Upper lobe of left lung (tissue), 6 donors: ENCODE measurements at places on chromosomes 1 and 21. TPM values are rescaled to one million over a fixed set of nuclear protein-coding genes. Genes with fewer than 3 reads are reported as not detected.

- no peak overlapping the region for H3K27ac ChIP-seq
- no peaks in the 10 kb centered on the region for H3K4me1 ChIP-seq
- H3K36me3 ChIP-seq, result no peaks in the 10 kb centered on the region
- peak; percentile 17 for DNase-seq
- no peak overlapping the region for H3K4me3 ChIP-seq
Measured at GRCh38 chr1:160550572-160551034, 27.5 kb upstream of the SLAMF6 start.

The MYOC gene
- 1.2 TPM for total RNA-seq

GRCh38 chr1:221509575-221510355 is 232.1 kb downstream of the DUSP10 start:
- no peaks in the 10 kb centered on the region for H3K27me3 ChIP-seq
- DNase-seq, result no peak
- no peaks in the 10 kb centered on the region for H3K36me3 ChIP-seq
- no peak overlapping the region for H3K27ac ChIP-seq

The MPZ gene
- total RNA-seq, result 6.9 TPM

The PRAMEF12 gene
- total RNA-seq, result not detected

- no peak overlapping the region for H3K27ac ChIP-seq
- H3K4me3 ChIP-seq, result no peak overlapping the region
- no peaks in the 10 kb centered on the region for H3K4me1 ChIP-seq
- H3K36me3 ChIP-seq, result no peaks in the 10 kb centered on the region
- no peak for DNase-seq
Measured at GRCh38 chr21:38384238-38384560, 114.1 kb downstream of the ERG start.

DNA sequence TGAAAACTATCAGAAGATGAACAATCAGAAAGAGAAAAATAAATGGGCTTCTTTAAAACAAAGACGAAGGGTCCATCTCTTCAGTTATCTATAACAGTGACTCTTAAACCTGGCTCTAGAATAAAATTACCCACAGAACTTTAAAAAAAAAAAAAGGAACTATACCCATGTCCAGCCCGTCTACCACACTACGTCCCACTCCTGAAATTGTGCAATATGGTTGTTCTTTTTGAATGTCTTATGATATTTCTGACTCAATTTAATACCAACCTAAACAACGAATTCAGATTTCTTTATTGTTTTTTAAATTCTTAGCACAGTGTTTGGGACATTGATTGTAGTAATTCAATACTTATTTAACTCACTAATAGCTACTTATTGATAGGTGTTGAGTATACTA is 246.3 kb downstream of the DPYD start:
- H3K36me3 ChIP-seq, result peaks cover 18% of the 10 kb centered on the region
- H3K27me3 ChIP-seq, result no peaks in the 10 kb centered on the region
- H3K4me3 ChIP-seq, result no peak overlapping the region
- no peak for DNase-seq
- no peak overlapping the region for H3K27ac ChIP-seq

The EPHX1 gene
- total RNA-seq, result 82.8 TPM

DNA sequence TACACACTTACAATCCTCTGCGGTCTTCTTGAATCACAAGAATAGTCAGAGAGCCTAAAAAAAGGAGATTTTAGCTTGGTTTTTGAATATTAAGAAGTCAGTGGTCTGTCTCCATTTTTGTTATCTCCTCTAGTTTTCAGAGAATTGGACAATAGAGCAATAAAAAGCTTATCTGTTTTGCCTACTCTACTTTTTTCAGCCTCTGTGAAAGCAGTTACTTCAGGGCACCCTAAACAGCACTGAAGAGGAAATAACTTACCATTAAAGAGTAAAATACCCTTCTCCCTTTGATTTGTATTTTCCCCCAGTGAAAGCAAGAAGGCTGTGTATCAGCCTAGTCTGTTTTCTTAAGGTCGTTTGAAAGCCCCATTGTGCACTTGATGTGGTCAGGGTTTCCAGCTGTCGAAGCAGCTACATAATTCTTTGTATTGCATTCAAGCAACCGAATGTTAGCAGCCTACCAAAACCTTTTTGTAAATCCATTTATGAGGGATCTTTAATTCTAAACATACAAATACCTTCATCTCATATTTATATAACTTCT is 1.0 kb downstream of the NTMT2 start:
- no peaks in the 10 kb centered on the region for H3K27me3 ChIP-seq
- no peak overlapping the region for H3K4me3 ChIP-seq
- DNase-seq, result no peak
- no peak overlapping the region for H3K27ac ChIP-seq
- no peaks in the 10 kb centered on the region for H3K36me3 ChIP-seq
- no peaks in the 10 kb centered on the region for H3K4me1 ChIP-seq

The LYPD8 gene
- not detected for total RNA-seq

DNA sequence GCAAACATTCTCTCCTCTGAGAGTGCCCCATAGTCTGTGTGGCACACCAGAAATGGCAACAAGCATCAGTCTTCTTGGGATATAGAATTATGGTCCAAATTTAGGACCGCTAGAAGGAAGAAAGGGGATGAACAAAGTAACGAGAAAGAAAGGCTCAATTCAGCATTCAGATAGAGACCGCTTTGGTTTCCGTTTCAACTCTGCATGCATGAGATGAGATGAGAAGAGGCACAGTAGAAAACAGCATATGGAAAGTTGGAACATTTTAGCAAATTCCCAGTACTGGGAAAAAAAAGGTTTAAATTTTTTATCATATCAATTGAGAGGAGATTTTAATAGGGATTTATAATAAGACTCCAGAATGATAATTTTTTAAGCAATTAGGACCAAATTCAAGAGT is 595.5 kb upstream of the CHRM3 start:
- no peaks in the 10 kb centered on the region for H3K36me3 ChIP-seq
- no peak overlapping the region for H3K27ac ChIP-seq
- no peaks in the 10 kb centered on the region for H3K27me3 ChIP-seq
- H3K4me1 ChIP-seq, result no peaks in the 10 kb centered on the region

The MYBPH gene
- total RNA-seq, result 0.39 TPM

DNA sequence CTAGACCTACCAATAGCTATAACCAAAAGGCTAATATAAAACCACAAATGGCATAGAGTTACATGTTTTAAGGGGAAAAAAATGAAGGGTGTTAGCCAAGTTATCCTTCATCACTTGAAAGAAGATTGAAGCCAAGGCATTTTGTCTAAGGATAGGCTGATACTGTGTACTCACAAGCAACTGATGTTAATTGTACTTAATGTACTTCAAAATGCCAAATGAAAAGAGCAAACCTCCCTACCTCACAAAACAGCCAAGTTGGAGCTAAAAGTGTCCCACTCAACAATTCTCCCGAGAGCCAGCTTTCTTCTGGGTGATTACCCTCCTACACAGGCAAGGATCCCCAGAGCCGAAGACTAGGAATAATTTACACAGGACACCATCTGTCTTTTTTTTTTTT is 4.4 kb upstream of the IGSF3 start:
- H3K36me3 ChIP-seq, result no peaks in the 10 kb centered on the region
- H3K27me3 ChIP-seq, result no peaks in the 10 kb centered on the region
- no peak for DNase-seq
- no peak overlapping the region for H3K4me3 ChIP-seq
- H3K27ac ChIP-seq, result no peak overlapping the region

- H3K4me3 ChIP-seq, result peak overlapping the region; percentile 37
- no peaks in the 10 kb centered on the region for H3K27me3 ChIP-seq
- H3K4me1 ChIP-seq, result no peaks in the 10 kb centered on the region
- H3K27ac ChIP-seq, result peak overlapping the region; percentile 78
Measured at GRCh38 chr21:16194095-16194787, 464.5 kb downstream of the USP25 start.

DNA sequence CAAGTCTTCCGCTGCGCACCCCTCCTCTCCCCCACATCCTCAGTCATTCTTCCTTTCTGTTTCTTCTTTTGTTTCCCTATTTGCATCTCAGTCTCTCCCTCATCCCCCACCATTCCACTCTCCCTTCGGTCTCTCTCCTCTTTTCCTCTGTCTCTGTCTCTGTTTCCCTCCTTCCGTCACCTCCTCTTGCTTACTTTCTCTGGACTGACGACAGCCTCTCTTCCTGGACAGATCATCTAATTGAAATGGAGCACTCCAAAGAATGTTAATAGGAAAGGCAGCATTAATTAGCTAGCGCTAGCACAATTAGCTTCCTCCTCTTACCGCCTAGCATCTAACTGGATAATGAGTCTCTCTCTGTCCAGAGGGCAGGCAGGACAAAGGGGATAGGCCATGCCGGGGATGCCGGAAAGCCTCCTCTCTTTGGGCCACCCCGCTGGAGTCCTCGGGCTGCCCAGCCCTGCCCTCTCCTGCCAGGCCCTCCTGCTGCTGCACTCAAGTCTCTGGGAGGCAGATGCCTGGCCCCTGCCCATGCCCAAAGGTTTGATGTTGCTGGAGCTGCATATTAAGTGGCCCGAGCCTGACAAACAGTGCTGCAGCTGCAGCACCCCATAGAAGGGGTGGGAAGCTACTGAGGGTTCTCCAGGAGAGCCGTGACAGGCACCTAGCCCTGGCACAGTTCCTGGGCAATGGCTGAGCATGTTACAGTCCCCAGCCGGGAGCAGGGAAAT is 20.8 kb downstream of the DISP3 start:
- no peak overlapping the region for H3K4me3 ChIP-seq
- no peak overlapping the region for H3K27ac ChIP-seq
- H3K36me3 ChIP-seq, result no peaks in the 10 kb centered on the region
- no peak for DNase-seq
- no peaks in the 10 kb centered on the region for H3K4me1 ChIP-seq

- peaks cover 16% of the 10 kb centered on the region for H3K4me1 ChIP-seq
- H3K27me3 ChIP-seq, result no peaks in the 10 kb centered on the region
- no peak overlapping the region for H3K27ac ChIP-seq
- no peak for DNase-seq
Measured at GRCh38 chr1:221100611-221101010, 221.4 kb downstream of the HLX start.

- no peaks in the 10 kb centered on the region for H3K27me3 ChIP-seq
- H3K27ac ChIP-seq, result no peak overlapping the region
- no peaks in the 10 kb centered on the region for H3K36me3 ChIP-seq
- H3K4me1 ChIP-seq, result no peaks in the 10 kb centered on the region
- DNase-seq, result no peak
Measured at GRCh38 chr21:31460980-31461379, 116.9 kb upstream of the TIAM1 start.

DNA sequence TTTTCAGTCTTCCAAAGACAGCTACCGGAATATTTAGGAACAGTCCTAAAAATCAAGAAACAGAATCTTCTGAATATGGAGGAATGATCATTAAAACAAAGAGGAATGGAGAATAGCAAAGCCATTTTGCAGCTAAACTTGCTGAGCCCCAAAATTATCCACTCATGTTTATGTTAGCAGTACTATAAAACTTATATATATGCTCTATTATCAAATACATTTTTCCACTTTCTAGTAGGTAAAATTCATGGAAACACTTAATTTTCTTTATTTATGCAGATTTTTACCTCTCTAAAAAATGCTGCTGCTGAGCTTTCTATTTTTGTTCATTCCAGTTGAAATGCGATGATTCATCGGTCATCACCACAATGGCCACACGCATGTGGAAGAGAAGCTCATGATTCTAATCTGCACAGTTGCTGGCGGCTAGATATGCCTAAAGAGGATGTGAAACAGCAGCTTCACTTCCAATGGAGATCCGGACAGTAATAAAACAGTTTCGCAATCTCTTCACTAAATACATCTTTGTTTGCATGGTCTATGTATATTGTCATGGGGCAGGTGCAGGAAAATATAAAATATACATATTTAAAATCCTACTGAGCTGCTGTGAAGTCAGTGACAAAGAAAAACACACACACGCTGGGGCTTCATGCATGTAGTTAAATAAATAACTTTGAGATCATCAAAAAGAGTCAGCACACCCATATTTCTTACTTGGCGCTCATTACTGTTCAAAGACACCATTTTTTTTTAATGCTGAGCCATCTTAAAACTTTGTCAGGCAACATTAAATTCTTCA is 292.2 kb downstream of the SMYD3 start:
- no peak overlapping the region for H3K4me3 ChIP-seq
- no peaks in the 10 kb centered on the region for H3K27me3 ChIP-seq
- peak; percentile 65 for DNase-seq
- H3K36me3 ChIP-seq, result no peaks in the 10 kb centered on the region
- H3K27ac ChIP-seq, result no peak overlapping the region

DNA sequence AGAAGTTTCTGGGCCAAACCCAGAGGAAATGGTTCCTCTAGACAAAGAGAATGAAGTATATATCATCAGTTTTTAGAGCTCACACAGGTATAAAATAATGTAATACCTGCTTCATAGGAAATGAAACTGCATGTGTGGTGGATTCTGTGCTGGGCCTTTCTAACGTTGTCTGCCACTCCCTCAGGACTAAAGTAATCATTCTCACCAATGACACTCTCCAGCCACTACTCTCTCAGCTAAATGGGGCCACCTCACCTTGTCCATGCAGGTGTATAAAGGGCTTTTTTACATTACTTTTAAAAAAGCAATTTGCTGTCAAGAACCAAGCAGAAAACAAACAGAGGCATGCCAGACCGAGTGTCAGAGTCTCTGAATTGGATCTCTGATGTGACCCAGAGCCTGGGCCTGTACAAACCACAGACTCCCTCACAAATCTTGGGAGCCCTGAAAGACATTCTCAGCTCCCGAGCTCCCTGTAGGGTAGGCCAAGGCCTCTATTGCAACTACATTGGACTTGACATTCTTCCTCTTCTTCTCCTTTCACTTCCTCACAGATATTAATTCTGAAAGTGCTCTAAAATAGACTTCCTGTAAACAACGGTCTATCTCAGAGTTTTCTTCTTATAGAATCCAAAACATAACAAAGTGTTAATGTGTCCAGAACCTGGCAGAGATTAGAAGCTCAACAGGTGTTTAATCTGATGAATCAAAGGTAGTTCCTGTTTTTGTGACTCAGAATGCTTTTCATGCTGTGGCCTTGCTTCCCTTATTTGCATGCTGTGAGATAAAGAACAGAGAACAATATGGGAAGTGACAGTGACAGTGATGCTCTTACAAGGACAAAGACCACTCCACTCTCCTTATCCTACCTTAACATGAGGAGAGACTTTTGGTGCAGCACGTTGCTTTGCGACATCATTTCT is 8.6 kb downstream of the AIM2 start:
- H3K27me3 ChIP-seq, result no peaks in the 10 kb centered on the region
- peak overlapping the region; percentile 58 for H3K27ac ChIP-seq
- no peak overlapping the region for H3K4me3 ChIP-seq
- peaks cover 15% of the 10 kb centered on the region for H3K4me1 ChIP-seq
- DNase-seq, result no peak
- no peaks in the 10 kb centered on the region for H3K36me3 ChIP-seq

The ST3GAL3 gene
- total RNA-seq, result 21.0 TPM

DNA sequence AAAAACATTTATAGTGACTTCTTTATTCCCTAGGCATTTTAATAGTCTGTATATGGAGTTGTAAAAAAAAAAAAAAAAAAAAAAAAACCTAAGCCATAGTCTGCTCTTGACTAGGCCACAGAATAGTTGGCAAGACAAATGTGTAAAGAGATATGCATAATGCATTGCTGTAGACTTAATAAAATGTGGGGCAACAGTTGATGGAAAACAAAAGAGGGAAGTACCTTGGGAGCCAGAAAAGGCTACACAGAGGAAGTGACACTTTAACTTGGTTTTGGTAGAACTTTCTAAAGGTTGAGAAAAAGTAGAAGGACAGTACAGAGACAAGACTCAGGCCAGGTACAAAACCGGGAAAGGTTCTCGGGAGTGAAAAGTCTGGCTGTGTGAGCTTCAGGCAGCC is 802.9 kb upstream of the ADAMTS5 start:
- H3K4me1 ChIP-seq, result no peaks in the 10 kb centered on the region
- no peak overlapping the region for H3K4me3 ChIP-seq
- H3K27me3 ChIP-seq, result no peaks in the 10 kb centered on the region
- H3K36me3 ChIP-seq, result no peaks in the 10 kb centered on the region
- no peak overlapping the region for H3K27ac ChIP-seq

GRCh38 chr1:225911191-225912130 is 12.6 kb downstream of the PYCR2 start:
- DNase-seq, result peak; percentile 96
- peaks cover 7% of the 10 kb centered on the region for H3K4me1 ChIP-seq
- H3K4me3 ChIP-seq, result no peak overlapping the region
- H3K27me3 ChIP-seq, result no peaks in the 10 kb centered on the region

The CHI3L1 gene
- total RNA-seq, result 50.0 TPM
